Muscle of arm (tissue), 14 donors: ENCODE measurements at places on chromosomes 7 and 10. TPM values are rescaled to one million over a fixed set of nuclear protein-coding genes. Genes with fewer than 3 reads are reported as not detected.

DNA sequence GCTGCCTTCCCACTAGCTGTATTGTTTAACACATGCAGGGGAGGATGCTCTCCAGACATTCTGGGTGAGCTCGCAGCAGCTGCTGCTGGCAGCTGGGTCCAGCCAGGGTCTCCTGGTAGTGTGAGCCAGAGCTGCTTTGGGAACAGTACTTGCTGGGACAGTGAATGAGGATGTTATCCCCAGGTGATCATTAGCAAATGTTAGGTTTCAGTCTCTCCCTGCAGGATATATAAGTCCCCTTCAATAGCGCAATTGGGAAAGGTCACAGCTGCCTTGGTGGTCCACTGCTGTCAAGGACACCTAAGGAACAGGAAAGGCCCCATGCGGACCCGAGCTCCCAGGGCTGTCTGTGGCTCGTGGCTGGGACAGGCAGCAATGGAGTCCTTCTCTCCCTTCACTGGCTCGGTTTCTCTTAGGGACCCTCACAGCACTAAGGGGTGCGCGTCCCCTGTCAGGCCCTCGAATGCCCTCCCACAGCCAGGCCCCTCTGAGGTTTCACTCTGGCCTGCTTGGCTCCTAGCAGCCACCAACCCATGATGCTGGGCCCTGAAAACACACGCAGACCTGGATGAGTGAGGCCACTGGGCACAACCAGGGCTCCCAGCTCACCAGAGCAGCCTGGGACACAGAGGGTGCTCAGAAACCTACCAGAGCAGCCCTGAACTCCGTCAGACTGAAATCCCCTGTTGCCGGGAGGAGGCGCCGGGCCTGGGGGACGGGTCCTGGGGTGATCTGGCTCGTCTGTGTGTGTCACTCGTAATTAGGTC lies 173.0 kb upstream of the LANCL2 start:
- DNase-seq: no peak

DNA sequence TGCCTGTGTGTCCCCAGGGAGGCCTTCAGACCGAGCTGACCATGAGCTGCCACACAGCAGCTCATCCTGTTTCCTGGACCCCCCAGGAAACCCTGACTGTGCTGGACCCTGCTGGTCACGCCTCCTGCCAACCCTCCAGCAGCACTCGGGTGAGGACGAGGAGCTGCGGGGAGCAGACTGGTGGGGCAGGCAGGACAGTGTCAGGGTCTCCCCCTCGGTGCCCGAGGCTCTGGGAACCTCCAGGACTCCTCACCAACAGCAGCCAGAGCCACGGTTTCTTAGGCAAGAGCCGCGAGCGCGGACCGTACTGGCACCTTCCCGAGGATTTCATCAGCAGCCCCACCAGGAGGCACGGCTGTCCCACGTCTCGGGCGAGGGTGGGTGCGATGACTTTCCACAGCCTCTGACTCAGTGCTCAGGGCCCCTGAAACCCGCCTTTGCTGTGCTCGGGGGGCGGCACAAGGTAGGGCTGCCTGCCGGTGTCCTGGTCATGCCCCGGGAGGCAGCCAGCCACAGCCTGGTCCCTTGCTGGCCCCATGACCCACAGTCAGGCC lies 186.9 kb downstream of the ELFN1 start:
- no peak for DNase-seq

GRCh38 chr10:84551437-84552120 lies 223.2 kb downstream of the CCSER2 start:
- DNase-seq: no peak

DNA sequence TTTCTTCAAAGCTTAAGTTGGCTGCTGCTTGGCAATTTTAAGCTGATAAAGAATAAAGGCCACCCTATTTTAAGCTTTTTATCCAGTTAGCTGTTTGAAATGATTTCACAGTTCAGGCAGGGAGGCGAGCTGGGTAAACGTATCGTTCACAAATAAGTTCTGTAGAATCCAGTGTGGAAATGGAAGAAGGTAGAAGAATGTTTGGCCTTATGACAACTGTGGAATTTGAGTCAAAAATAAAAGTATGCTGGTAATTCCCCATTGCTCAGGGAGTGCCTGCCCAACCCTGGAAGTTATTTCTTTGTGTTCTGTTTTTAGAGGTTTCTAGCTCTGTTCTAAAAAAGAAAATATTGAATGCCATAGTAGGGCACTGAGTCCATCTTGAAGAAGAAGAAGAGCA lies 113.1 kb downstream of the ARL4A start:
- no peak for DNase-seq

Gene EIF4H
- polyA plus RNA-seq: 283 TPM

Gene MYO3A
- polyA plus RNA-seq: 1.2 TPM

Gene SPDYE16
- polyA plus RNA-seq: 0.99 TPM

Gene PTPRN2
- 3.9 TPM for polyA plus RNA-seq

Gene GPR146
- 3.2 TPM for polyA plus RNA-seq
